ENCODE measurements at places on chromosomes 7 and 10.

GRCh38 chr10:88045656-88046415, 182.4 kb downstream of the PTEN start:
- no peak for DNase-seq

DNA sequence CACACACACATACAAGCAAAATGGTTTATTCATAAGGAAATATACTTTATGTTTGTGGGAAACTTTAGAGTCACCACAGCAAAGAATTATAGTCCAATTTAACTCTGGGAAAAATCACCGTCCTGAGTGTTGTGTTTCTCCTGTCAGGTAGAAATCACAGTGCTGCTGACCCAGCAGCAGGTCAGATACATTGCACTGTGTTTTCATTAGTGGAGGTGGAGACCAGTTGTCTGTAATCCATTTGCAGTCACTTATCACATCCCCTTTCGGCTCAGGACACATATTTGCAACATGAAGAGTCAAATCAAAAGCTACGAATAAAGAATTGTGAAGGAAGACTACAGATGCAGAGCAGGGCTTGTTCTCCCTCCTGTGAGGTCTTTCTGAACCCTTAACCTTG, 799.6 kb downstream of the GRM8 start:
- no peak for DNase-seq

GRCh38 chr10:29839826-29840515, 205.2 kb upstream of the SVIL start:
- no peak for DNase-seq

DNA sequence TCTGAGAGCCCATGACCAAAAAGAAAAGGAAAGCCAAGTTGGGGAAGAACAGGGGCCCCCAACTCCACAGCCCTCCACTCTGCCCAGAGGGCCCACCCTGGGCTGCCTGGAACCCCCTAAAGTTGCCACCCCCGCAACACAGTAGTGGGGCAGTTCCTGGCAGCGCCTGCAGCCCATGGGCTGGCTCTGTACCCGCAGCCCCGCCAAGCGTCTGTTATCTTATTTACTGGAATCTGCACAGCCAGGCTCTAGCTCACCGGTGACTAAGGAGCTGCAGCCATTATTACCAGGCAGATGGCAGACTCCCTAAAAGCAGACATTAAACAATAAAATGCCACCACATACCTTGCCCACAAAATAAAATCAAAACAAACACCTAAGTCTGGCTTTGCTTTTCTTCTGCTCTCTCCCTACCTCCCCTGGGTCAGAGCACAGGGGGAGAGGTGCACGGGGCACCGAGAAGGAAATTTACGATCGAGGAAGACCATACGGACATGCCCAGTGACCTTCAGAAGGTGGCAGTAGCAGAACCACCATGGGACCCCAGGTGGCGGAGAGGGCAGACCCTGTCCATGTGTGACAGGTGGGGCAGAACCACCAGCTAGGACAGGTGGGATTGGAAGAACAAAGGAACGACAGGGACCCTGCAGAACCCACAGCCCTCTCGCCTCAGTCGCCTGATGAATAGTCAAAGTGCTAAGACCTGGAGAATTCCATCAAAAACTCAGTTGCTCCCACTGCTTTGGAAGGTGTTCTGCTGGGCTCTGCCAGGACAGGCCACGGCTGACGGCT, 66.3 kb downstream of the PRKAG2 start:
- no peak for DNase-seq

DNA sequence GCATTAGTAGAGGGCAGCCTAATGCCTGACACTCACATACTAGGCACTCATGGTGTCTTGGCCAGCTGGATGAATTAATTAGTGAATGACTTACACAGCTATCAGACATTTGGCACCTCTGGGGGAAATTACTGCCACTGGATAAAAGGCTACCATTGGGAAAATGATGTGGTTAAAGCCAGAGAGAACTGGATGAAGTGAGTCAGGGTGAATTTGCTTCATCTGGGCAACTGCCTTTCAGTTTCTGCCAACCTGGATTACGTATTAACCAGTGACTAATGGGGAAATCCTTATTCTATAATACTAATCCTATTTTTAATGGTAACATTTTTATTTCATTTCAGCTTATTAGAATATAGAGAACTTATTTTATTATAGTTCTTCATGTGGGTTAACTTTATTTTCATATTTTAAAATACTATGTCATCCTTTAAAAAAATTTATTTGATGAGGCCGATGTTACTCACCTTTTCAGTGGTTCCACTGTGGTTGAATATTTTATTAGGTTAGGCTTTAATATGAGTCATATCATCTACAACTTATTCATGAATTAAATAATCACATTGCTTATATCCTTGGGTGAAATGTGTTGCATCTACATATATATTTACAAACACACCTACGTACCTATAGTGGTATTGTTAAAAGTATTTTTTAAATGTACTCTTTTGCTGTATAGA, 85.6 kb upstream of the CAPZA2 start:
- DNase-seq: peak; percentile 65

- DNase-seq: no peak
Measured at GRCh38 chr10:76255241-76255640, 823.8 kb downstream of the LRMDA start.

- DNase-seq: no peak
Measured at GRCh38 chr10:6207658-6208057, 4.9 kb downstream of the PFKFB3 start.

DNA sequence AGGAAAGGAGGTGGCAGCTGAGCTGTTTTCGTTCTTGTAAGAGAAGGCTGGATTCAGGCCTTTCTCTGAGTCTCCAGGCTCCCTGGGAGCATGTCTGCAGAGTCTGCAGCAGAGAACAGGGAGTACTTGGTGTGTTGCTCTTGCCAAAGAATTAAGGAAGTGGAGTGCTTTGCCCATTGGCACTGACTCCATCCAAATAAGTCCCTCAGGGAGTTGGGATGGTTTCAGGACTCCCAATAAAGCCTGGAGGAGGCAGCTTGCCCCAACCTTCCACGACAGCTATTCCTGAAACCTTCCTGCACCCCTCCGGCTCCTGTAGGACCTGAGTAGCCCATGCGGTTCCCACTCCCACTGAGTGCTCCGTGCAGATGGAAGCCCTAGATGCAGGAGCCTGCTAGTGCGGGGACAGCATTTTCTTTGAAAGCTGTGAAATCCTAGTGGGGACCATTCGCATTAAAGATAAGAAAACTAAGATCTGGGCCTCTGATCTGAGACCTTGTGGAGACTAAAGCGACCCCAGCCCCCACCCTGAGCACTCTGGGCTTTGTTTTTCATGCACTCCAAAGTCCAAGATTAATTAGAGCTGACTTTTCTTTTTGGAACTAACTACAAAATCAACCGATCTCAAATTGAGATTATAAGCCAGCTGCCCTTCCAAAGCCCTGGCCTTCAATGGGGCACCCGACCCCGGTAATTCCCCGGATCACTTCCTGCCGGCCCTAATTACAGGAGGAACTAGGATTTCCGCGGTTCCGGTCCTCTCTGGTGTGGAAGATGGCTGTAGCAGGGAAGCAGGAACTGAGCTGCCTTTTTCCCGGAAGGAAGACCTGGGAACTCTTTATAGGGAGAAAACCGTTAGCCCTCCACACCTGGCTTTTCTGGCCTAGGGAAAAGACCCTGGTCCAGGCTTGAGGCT, 110.2 kb downstream of the COL13A1 start:
- DNase-seq: no peak

DNA sequence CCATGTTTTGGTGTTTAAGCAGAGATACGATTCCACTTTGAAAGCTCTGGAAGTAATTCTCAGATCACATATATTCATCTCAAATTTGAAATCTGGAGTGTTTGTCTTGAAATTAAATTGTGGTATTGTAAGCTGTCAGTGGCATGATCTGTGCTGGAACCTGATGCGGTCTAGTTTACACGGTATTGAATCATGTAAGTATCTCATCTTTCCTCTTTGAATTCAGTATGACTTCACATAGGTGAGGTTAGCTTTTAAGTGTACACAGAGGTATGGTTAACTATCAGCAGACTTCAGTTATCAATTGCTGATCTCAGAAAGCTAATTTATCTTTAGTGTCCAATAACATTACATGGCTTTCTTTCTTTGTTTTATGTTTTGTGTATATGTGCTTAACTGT, 155.2 kb downstream of the MGMT start:
- DNase-seq: no peak

- no peak for DNase-seq
Measured at GRCh38 chr10:94757916-94758315, 4.6 kb upstream of the CYP2C19 start.

DNA sequence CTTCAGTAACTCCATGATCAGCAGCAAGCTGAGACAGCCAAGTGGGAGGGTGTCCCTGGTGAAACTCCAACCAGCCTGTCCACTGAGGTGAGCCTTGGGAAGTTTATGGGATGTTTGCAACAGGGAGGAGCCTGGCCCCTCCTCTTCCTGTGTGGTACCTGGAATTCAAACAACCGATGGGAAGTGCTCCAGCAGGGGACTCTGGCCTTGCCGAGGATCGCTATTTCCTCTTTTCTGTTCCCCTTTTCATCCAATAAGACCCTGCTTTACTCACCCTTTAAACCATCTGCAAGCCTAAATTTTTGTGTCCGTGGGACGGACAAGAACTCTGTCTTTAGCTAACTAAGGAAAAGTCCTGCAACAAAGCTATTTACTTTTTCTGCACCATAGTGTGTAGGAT, 491.1 kb upstream of the ZMIZ1 start:
- DNase-seq: no peak

- no peak for DNase-seq
Measured at GRCh38 chr10:109892117-109892516, 31.2 kb downstream of the XPNPEP1 start.

DNA sequence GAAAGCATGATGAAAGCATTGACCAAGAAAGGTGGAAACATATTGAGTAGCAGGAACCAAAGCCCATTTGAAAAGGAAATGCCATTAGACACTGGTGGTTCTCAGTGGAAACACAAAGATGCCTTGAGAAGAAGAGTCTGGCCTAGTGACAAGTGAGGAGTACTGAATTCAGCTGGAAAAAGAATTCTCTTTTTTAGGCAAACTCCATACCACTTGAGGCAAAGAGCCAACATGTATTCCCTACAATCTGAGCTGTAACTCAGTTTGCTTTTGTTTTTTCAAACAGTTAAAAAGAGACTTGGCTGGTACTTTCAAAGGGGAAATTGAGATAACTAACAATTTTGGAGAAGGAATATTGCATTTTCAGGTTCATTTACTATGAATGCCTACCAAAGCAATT, 624.0 kb downstream of the NRG3 start:
- DNase-seq: no peak

- DNase-seq: no peak
Measured at GRCh38 chr10:100133801-100134200, 52.0 kb downstream of the ERLIN1 start.

DNA sequence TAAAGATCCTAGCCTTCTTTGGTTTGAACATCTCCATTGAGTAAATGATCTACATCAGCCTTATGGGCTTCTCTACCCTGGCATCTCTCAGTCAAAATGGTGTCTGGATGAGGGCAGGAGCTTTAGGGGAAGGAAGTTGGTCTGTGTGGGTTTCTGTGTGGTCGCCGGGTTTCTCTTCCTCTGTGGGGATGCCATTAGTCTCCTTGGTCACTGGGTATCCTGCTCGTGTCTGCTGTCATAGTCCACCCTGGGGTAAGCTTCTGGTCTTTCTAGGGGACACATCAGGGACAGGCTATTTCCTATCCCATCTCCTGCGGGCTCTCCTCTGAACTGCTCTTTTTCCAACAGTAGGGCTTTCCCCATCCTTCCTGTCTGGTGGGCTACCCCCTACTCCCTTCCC, 150.3 kb upstream of the NPY start:
- no peak for DNase-seq

- DNase-seq: no peak
Measured at GRCh38 chr10:865924-866576, 65.5 kb downstream of the LARP4B start.

GRCh38 chr7:36904802-36905201, 180.5 kb upstream of the AOAH start:
- no peak for DNase-seq

- no peak for DNase-seq
Measured at GRCh38 chr10:101069441-101069840, 7.7 kb downstream of the KAZALD1 start.

DNA sequence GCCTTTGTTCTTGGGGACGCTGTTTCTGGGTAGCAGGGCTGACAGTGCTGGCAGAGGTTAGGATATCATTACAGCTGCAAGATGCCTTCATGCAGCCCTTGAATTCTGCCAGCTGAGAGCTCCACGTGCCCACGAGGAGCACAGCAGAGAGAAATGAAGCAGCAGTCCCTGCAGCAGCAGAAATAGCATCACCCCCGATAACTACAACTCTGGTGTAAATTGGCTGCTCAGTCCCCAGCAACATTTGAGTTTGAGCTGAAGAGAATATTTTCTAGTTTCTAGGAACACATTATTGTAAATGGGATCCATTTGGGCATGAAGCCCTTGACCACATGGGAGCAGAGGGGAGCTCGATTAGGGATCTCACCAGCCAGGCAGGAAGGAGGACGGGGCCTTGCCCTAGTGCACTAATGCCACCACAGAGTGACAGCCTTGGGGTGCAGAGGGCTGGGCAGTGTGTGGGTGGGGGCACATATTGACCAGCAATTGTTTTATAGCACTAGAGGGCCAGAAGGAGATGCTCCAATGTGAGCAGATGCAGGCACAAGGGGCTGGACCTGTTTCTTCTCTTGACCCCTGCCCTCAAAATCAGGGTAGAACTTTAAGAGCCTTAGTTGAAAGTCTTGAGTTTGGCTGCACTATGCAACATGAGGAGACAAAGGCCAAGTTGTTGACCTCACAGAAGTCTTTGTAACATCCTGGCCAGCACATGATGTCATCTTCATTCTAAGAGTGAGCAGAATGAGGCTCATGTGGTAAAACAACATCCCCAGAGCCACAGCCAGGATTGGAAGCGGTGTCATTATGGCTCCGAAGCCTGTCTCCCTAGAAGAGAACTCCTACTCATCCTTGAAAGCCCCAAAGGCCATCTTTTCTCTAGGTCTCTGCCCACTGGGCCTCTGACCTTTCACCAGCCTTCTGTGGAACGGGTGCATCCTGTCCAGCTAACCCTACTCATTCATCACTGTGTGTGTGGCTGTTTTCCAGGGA, 52.6 kb downstream of the ADCY1 start:
- DNase-seq: no peak

GRCh38 chr7:45920502-45921380, at the start of gene IGFBP3:
Gene IGFBP3, minus strand, starts transcription at chr7:45921272. Its CDS starts 132 bp downstream, at chr7:45921140.
- DNase-seq: no peak

GRCh38 chr10:24642921-24643678, 80.6 kb downstream of the ARHGAP21 start:
- DNase-seq: peak; percentile 67

GRCh38 chr10:49615213-49615612, 1.4 kb downstream of the CHAT start:
- no peak for DNase-seq

GRCh38 chr7:137084607-137085380, 216.3 kb downstream of the CHRM2 start:
- no peak for DNase-seq

GRCh38 chr10:66748217-66748616, 177.6 kb upstream of the LRRTM3 start:
- no peak for DNase-seq

GRCh38 chr7:154865984-154866685, 136.8 kb downstream of the PAXIP1 start:
- no peak for DNase-seq

All from AG09309 (cell line).